SK-N-DZ (cell line): ENCODE measurements at places on chromosomes 16 and 17.

- no peak for DNase-seq
Measured at GRCh38 chr17:39750131-39751015, 12.6 kb downstream of the GRB7 start.

- peak; percentile 50 for DNase-seq
Measured at GRCh38 chr17:45171338-45172231, 9.9 kb downstream of the HEXIM2 start.

- DNase-seq, result no peak
Measured at GRCh38 chr16:22938647-22939046, 124.7 kb downstream of the HS3ST2 start.

- no peak for DNase-seq
Measured at GRCh38 chr17:2090210-2090641, 35.3 kb downstream of the HIC1 start.

DNA sequence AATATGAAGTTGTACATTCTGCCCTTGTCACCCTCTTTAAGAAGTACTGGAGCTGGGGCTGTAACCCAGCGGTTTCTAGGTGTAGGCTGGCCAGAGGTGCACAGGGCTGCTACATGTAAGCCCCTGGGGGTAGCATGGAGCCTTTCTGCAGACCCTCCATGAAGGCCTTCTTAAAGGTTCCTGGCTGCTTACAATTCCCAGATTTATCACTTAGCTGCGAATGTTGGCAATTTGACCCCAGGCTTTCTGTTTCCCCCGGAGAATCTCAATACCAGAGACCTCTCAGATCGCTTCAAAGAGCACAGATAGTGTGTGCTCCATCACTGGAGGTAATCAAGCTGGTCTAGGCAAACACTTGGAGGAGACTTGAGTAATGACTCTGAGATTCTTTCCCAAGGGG lies 309.4 kb downstream of the CBLN1 start:
- no peak for DNase-seq

- DNase-seq, result no peak
Measured at GRCh38 chr17:859824-860195, 77.7 kb downstream of the MRM3 start.

DNA sequence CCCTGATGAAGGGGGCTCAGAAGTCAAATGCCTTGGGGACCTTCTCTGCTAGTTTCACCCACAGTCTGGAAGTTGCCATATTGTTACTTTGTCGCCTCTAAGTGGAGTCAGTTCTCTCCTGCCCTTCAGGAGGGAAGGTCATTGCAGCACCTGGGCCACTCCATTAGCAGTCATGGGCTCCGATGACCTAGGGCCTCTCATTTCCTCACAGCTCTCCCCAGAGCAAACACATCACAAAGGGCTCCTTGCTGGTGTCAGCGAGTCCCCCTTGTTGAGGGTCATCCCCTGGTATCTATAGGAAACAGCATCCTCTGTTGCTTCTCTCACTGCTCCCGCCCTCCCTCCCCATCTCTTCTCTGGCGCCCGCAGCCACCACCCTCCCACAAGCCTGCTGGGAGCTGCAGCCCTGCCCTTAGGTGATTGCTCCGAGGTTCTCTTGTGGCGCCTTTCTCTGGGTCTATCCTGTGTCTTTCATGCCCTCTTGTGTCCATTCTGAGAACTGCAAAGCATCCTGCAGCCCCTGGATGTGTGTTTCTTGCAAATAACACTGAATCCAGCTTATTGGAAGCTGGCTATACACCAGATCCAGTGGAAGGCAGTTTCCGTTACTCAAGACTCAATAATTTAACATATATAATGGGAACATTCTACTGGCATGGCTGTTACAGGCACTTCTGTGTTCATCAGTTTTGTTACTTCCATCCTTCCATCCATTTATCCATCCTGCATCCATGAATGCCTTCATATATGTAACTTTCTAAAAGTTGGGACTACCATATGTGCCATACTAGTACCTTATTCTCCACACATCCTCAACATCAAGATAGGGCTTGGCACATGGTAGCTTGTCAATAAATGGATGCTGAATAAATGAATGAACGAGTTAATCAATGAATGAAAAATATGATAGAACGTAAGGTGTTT lies 21.2 kb downstream of the PDILT start:
- DNase-seq, result peak; percentile 83

DNA sequence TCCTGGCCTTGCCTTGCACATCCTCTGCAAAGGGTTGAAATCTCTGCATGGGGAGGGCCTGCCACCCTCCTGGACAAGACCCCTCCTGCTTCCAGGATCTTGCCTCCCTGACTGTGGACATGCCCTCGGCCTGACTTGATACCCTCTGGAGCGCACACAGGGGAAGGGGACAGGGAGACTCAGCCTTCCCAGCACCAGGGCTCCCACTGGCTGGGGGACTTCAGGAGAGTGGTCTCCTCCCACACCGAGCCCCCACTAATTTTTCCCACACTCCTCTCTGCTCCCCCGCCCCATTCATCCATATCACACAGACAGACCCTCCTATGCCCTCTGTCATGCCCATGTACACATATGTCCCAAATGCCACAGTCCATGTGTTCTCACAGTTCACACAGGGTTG lies 14.3 kb downstream of the SGCA start:
- no peak for DNase-seq

DNA sequence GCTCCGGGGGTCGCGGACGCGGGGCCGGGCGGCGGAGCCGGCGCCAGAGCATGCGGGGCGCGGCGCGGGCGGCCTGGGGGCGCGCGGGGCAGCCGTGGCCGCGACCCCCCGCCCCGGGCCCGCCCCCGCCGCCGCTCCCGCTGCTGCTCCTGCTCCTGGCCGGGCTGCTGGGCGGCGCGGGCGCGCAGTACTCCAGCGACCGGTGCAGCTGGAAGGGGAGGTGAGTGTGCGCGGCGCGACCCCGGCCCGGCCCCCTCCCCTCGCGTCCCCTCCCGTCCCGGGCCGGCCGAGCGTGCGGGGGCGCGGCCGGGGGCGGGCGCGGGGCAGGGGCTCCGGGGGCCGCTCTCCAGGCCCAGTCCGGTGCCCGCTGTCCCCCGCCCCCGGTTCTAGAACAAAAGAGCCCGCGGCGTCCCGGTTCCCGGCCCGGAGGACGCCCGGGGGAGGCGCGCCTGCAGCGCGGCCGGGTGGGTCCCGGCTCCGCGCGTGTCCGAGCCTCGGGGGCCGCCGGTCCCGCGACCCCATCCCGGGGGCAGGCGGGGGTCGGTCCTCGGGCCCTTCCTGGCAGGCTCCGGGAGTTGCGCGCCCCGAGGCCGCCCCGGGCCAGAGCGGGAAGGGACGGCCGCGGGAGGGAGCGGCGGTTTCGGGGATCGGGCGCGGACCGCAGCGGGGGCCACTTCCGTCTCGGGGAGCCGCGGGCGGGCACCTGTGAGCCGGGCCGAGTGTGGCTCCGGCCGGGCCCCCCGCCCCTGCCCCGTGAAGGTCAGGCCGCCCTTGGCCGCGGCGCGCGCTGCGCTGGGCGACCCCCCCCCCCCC lies 563 bp downstream of the METRNL start:
- DNase-seq, result no peak

DNA sequence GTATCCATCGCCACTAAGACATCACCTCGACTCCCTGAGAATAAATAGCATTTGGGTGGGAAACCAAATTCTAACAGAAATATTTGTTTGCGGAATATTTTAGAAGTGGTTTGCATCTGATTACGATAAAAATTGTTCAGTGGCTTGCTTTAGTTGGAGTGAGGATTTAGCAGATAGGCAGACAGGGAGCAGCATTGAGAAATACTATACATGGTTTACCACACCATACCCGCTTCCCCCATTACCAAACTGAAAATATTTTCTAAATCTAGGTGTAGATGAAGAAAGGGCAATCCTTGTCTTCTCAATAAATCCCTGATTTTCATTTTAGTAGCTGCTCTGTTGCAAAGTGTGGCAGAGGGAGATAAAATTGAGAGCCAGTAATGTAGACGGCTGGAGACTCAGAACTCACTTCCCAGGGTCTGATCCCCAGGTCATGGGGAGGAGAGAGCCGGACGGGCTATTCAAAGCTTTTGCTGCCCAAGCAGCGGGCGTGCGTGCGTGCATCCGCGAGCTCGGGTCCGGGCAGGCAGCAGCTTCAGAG lies 808 bp upstream of the BAHCC1 start:
- DNase-seq, result no peak

DNA sequence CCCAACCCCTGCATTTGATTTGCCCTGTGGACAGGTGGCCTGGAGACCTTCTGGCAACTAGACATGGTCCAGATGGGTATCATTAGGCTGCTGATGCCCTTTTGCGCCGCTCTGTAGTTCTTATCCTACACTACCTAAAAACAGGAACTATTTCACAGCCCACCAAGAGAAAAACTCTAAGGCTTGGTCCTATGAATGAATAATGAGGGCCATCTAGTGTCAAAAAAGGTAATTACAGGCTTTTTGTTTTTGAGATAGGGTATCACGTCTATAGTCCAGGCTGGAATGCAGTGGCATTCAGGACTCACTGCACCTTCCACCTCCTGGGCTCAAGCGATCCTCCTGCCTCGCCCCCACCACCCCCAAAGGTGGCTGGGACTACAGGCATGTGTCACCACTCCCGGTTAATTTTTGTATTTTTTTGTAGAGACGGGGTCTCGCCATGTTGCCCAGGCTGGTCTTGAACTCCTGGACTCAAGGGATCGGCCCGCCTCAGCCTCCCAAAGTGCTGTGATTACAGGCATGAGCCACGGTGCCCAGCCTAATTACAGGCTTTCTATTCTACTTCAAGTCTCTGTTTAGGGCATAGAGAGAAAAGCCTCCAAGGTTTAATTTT lies 20.9 kb downstream of the COIL start:
- DNase-seq, result peak; percentile 70

- DNase-seq, result no peak
Measured at GRCh38 chr16:1900452-1900774, 17.8 kb downstream of the HS3ST6 start.

DNA sequence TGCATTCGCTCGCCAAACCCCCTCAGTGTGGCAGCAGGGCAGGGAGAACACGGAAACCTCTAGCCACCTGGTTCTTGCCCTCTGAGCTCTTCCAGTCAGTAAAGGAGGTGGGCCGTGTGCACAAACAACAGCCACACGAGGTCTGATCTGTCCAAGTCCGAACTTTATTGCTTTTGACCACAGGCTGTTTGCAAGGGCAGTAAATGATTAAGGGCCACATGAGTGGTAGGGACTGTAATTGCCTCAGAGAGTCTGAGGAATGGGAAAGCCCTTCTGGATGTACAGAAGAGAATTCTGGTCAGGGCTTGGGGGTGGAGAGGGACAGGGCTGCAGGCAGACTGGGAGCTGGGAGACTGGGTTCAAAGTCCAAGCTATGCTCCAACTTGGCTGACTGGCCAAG lies 75.7 kb upstream of the LHX1 start:
- no peak for DNase-seq
